ENCODE measurements at places on chromosomes 13 and 19. TPM values are rescaled to one million over a fixed set of nuclear protein-coding genes. Genes with fewer than 3 reads are reported as not detected.

The NAPSA gene
- total RNA-seq: 0.28 TPM

The F7 gene
- total RNA-seq: 52.5 TPM

The ZNF665 gene
- 0.50 TPM for total RNA-seq

GRCh38 chr13:43831088-43831487 is 44.3 kb upstream of the ENOX1 start:
- H3K4me1 ChIP-seq: no peaks in the 10 kb centered on the region
- H3K27ac ChIP-seq: no peak overlapping the region
- no peak for DNase-seq
- H3K36me3 ChIP-seq: no peaks in the 10 kb centered on the region
- H3K4me3 ChIP-seq: no peak overlapping the region

- no peak for DNase-seq
- no peak overlapping the region for H3K4me3 ChIP-seq
- no peak overlapping the region for H3K27ac ChIP-seq
- no peaks in the 10 kb centered on the region for H3K36me3 ChIP-seq
- no peaks in the 10 kb centered on the region for H3K4me1 ChIP-seq
Observed at GRCh38 chr13:50441130-50441529, 402.4 kb downstream of the DLEU7 start.

DNA sequence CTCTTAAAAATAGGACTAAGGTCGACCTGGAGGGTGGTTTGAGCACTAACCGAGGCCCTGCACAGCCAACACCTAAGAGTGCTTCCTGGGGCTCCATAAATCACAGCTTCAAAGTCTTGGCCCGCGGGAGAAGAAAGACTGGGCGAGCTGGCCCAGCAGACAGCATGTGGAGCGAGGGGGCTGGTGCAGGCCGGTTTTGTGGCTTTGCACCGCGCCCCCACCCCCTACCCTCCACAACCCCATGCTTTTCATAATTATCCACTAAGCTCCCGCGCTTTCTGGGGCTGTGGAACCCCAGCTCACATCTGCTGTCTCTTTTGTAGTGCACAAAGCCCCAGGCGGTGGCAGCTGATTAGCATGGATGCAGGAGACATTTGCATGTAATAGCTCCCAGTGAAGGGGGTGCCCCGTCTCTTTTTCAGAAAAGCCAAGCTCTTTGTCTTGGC is 17.1 kb downstream of the CARM1 start:
- no peak for DNase-seq
- H3K4me3 ChIP-seq: no peak overlapping the region
- H3K27me3 ChIP-seq: no peaks in the 10 kb centered on the region
- H3K27ac ChIP-seq: no peak overlapping the region
- H3K4me1 ChIP-seq: no peaks in the 10 kb centered on the region

- H3K36me3 ChIP-seq: no peaks in the 10 kb centered on the region
- no peak for DNase-seq
- H3K27me3 ChIP-seq: no peaks in the 10 kb centered on the region
- no peak overlapping the region for H3K4me3 ChIP-seq
- H3K27ac ChIP-seq: no peak overlapping the region
Observed at GRCh38 chr19:41064974-41065569, 23.2 kb upstream of the CYP2A13 start.

DNA sequence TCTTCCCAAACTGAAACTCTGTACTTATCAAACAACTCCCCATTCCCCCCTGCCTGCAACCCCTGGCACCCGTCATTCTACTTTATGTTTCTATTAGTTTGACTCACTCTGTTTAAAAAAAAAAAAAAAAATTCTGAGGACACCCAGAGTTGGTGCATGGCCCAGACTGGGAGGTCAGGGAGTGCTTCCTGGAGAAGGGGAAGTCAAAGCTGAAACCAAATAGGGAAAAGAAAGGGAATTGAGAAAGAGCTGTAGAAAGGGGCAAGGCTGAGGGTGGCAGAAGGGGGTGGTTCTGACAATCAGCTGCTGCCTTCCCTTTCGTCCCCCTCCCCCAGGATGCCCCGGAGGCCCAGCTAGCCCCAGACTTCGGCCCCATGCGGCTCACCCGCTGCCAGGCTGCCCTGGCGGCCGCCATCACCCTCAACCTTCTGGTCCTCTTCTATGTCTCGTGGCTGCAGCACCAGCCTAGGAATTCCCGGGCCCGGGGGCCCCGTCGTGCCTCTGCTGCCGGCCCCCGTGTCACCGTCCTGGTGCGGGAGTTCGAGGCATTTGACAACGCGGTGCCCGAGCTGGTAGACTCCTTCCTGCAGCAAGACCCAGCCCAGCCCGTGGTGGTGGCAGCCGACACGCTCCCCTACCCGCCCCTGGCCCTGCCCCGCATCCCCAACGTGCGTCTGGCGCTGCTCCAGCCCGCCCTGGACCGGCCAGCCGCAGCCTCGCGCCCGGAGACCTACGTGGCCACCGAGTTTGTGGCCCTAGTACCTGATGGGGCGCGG is 9.0 kb upstream of the STRN4 start:
- H3K36me3 ChIP-seq: peaks cover 5% of the 10 kb centered on the region
- no peaks in the 10 kb centered on the region for H3K27me3 ChIP-seq
- no peak for DNase-seq
- no peak overlapping the region for H3K27ac ChIP-seq
- peaks cover 3% of the 10 kb centered on the region for H3K4me1 ChIP-seq
- H3K4me3 ChIP-seq: no peak overlapping the region

GRCh38 chr19:1110809-1111640 is 7.2 kb downstream of the GPX4 start:
- H3K4me3 ChIP-seq: no peak overlapping the region
- no peak for DNase-seq
- peaks cover 21% of the 10 kb centered on the region for H3K4me1 ChIP-seq
- peaks cover 46% of the 10 kb centered on the region for H3K36me3 ChIP-seq
- no peaks in the 10 kb centered on the region for H3K27me3 ChIP-seq

DNA sequence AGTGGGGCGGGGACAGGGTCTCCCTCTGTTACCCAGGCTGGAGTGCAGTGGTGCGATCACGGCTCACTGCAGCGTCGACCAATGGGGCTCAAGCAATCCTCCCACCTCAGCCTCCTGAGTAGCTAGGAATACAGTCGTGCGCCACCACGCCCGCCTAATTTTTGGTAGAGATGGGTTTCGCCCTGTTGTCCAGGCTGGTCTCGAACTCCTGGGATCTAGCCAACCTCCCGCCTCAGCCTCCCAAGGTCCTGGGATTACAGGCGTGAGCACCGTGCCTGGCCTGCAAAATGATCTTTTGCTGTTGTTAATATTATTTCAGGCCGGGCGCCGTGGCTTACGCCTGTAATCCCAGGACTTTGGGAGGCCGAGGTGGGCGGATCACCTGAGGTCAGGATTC is 621 bp upstream of the TGDS start:
- no peak overlapping the region for H3K27ac ChIP-seq
- H3K27me3 ChIP-seq: no peaks in the 10 kb centered on the region
- H3K4me1 ChIP-seq: peaks cover 35% of the 10 kb centered on the region
- no peaks in the 10 kb centered on the region for H3K36me3 ChIP-seq
- DNase-seq: no peak
- H3K4me3 ChIP-seq: no peak overlapping the region

All from liver (tissue), 10 donors.